Stimulated activated CD4-positive, alpha-beta T cell treated with anti-CD3 and anti-CD28 coated beads, Interleukin-1b, Interleukin-23, amount 100 ng/mL, for 1 hour (primary cell): ENCODE measurements at places on chromosomes 3 and 15.

DNA sequence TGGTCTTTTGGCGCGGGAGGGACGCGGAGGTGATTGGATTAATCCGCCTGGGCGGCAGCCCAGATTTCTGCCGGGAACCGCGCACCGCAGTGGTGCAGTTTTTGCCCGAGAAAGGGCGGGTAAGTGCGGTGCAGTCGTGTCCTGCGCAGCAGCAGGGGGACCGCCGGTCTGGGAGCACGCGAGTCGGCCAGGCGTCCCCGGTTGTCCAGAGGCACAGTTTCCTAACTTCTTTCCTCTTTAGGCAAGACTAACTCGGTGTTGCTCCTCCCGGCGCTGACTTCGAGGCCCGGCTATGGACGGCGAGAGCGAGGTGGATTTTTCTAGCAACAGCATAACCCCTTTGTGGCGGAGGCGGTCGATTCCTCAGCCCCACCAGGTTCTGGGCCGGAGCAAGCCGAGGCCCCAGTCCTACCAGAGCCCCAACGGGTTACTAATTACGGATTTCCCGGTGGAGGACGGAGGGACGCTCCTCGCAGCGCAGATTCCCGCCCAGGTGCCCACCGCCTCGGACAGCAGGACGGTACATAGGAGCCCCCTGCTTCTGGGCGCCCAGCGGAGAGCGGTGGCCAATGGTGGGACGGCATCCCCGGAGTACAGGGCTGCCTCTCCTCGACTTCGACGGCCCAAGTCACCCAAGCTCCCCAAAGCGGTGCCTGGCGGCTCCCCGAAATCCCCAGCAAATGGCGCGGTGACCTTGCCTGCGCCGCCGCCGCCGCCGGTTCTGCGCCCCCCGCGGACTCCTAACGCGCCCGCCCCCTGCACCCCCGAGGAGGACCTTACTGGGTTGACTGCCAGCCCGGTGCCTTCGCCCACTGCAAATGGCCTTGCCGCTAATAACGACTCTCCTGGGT lies 736 bp downstream of the ARHGEF26 start:
- no peak for DNase-seq

GRCh38 chr3:147328711-147329110 lies 77.6 kb downstream of the ZIC4 start:
- DNase-seq: no peak

GRCh38 chr3:177960014-177960413 lies 576.2 kb upstream of the KCNMB2 start:
- no peak for DNase-seq

DNA sequence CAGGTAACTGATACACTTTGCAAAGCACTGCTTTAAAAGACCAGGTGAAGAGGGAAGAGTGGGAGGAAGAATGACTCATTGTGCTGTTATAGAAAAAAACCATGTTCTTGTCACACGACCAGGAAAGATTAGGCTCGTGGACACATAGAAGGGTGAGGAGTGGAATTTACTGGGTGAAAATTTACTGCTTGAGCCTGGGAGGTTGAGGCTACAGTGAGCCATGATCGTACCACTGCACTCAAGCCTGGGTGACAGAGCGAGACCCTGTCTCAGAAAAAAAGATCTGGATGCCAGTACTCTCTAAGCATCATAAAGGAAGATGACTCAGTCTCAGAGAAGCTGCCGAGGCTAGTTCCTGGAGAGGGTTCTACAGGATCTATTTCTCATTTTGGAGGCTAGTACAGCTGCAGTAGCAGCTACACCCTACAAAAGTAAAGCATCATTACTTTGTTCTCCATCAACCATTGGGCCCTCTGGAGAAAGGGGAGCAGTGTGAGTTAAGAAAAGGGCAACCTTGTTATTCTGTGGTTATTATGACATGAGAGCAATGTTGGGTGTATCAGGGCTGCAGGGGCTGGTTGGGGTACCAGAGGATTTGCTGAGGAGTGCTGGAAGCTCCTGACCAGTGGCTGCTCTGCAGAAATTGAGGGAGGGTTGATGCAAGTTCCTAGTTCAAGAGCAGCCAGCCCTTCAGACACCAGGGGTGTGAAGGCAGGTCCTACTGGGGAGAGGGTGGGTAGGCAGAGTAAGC lies 75.4 kb downstream of the CMTM8 start:
- no peak for DNase-seq

DNA sequence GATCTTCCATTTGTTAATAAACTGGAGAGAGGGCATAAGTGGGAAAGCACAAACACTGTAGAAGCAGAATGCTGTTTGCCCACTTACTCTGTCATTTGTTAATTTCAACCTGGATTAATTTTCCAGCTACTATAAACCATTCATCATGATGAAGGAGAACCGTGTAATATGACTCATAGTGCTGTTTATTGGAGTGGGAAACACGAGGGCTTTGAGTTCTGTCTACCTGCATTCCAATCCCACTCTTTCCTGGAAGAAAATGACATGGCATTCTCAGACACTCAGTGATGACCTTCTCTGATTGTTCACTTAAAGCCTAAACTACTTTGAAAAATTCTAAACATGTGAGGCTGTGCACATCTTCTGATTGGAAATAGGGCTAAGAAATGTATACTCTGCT lies 826.7 kb downstream of the AGBL1 start:
- DNase-seq: no peak

DNA sequence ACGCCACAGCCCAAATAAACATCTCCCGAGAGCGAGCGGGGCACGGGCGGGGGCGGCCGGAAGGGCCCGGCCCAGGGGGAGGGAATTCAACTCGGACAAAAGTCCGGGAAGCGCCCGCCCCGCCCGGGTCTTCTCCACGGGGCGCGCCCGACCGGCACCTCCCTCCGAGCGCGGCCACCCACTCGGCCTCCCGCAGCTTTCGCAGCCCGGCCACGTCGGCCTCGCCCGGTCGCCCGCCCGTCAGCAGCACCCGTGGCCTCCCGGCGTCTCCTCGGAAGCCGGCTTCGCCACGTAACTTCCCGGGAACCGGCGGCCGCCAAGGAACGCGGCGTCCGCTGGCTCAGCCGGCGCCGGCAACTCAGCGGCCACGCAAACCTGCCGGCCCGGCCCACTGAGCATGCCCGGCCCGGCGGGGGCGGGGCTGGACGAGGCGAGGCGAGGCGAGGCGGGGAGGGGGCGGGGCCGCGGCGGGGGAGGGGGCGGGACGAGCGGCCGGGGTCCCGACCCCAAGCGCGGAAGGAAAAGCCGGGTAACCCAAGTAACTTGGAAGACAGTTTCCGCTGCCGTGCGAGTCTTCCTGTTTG lies at the start of gene TJP1:
TSS of gene TJP1 (minus strand) at position 369 of the 584 bp plus-strand sequence. CDS start 440 bp downstream, outside the sequence.
- DNase-seq: no peak

- no peak for DNase-seq
Observed at GRCh38 chr3:188742755-188743550, 428.8 kb upstream of the TPRG1 start.

- DNase-seq: no peak
Observed at GRCh38 chr3:181637456-181637855, 74.3 kb upstream of the SOX2 start.

DNA sequence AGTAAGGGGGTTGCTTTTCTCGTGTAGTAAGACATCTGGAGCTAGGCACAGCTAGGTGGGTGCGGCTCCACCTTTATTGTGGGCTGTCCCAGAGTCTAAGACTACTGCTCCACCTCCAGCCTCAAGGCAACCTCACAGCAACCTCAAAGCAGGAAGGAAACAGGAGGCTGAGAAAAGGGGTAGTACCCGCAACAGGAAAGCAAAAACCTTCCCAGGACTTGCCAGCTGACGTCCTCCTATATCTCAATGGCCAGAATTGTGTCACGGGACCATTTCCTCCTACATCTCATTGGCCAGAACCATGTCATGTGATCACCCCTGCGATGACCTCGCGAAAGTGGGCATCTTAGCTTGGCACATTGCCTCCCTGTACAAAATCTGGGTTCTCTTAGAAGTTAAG lies 4.3 kb upstream of the GPR160 start:
- DNase-seq: no peak

DNA sequence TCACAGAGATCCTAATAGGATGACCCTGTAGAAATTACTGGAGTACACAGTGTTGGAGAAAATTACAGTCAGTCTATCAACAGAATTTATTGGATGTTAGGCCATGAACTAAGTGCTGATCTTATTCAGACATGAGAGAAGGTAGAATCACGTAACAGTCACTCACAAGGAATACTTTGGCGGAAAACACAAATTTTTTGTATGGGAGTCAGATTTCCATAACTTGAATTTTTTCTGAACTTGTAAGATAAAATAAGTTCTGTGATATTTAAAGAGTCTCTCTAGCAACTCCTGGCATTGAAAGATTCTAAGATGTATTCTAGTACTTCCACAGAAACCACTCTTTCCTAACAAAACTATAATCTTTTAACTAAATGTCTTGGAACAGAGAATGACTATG lies 178.8 kb upstream of the MME start:
- no peak for DNase-seq

GRCh38 chr3:88617283-88617682 lies 467.5 kb downstream of the C3orf38 start:
- DNase-seq: no peak

GRCh38 chr3:142839831-142840230 lies 49.1 kb downstream of the PCOLCE2 start:
- DNase-seq: no peak

DNA sequence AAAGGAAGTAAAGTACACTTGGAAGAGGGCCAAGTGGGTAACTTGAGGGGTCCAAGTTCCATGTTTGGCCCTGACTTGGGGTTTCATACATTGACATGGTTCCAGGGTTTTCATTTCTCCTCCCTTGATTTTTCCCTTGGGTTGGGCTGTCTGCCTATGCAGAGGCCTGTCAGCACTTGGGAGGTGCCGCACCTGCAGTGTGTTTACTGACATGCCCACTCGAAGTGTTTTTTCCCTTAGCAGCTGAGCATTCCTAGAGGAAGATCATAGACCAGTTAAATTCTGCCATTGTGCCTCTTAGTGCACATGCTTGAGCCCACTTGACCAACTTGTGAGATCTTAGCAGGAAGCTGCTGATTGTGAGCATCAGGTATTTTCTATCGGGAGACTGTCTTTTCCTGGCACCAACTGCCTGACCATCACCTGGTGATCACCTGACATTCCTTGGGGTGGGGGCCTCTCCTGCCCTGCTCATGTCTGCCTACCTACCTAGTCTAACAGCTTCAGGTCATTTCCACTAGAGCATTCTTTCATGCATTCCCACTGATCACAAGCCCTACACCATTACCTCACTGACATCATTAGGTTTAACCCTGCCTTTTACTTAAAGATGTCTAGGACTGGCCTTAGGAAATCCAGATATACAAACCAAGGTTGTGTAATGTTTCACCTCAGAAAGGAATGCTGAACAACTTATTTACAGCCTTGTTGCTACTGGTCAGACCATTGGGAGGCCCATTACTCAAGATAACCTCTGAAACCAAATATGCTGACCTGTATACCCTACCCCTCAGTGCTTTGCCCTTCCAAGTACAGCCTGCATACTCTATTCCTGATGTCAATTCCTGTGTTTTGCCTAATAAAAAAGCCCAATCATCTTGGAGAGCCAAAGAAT lies 68.3 kb downstream of the CD47 start:
- no peak for DNase-seq

GRCh38 chr3:159770998-159771397 lies 217.6 kb upstream of the IL12A start:
- DNase-seq: no peak

- no peak for DNase-seq
Observed at GRCh38 chr15:34588046-34588674, 4.7 kb upstream of the GOLGA8B start.

GRCh38 chr3:141395005-141395589 lies 26.8 kb downstream of the ZBTB38 start:
- DNase-seq: no peak

- DNase-seq: no peak
Observed at GRCh38 chr3:173591401-173591800, 193.9 kb downstream of the NLGN1 start.

- DNase-seq: no peak
Observed at GRCh38 chr3:134956844-134957243, 161.8 kb downstream of the EPHB1 start.

- no peak for DNase-seq
Observed at GRCh38 chr3:48553361-48553760, 3.2 kb downstream of the PFKFB4 start.

GRCh38 chr3:130312374-130312773 lies 33.1 kb upstream of the COL6A5 start:
- DNase-seq: no peak

GRCh38 chr3:177820683-177821316 lies 623.5 kb upstream of the TBL1XR1 start:
- no peak for DNase-seq

GRCh38 chr3:43194490-43195114 lies 88.7 kb upstream of the POMGNT2 start:
- peak; percentile 13 for DNase-seq

- no peak for DNase-seq
Observed at GRCh38 chr3:188497021-188497420, 343.1 kb downstream of the LPP start.

DNA sequence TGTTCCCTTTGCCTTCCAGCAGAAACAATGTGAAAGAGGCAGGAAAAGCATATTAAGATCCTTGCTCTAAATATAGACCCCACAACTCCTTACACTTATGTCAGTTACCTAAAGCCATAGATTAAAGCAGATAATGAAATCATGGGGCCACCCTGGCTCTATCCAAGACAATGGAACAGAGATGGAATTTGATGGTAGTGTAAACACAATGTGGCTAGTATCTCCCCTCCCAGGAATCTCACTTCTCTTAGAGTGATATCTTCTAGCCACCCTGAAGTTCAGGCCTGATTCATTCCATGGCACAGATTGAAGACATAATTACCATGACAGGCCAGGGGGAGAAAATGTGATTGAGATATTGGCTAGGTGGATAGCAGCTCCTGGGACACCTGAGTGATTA lies 32.6 kb downstream of the GALNT15 start:
- DNase-seq: no peak

- DNase-seq: no peak
Observed at GRCh38 chr3:126568776-126569342, 10.1 kb upstream of the C3orf22 start.

DNA sequence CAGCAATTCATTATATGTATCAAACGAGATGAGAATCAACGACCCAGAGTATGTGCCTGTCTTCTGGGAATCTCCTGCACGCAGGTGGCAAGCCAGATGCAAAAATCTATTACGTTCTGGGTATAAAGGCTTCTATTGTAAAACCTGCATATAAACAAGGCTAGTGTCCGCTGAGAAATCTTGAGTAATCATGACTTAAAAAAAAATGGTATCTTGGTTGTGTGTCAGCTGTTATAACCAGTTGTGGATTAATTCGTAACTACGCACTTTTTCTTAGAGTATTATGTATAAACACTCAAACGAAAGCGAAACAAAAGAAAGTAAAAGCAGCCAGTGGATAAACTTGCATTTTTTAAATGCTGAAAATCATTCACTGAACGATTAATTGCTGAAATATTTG lies 509.1 kb downstream of the RSL24D1 start:
- no peak for DNase-seq

- DNase-seq: no peak
Observed at GRCh38 chr3:89101251-89101650, 6.2 kb upstream of the EPHA3 start.

DNA sequence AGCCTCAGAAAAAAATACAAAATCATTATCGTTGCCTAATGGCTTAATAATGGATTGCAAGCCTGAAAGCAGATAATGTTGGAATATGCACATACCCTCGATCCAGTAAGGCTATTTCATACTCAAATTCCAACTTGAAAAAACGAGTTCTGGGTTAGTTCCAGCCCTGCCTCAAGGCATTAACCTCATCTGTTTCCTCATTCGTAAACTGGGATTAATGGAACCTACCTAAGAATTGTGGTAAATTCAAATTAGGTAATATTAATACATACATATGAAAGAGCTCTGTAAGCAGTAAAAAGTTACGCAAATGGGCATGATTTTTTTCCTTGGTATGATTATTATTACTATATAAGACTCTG lies 107.5 kb downstream of the SRGAP3 start:
- DNase-seq: no peak
